ENCODE measurements at places on chromosomes 1 and 21. TPM values are rescaled to one million over a fixed set of nuclear protein-coding genes. Genes with fewer than 3 reads are reported as not detected.

Gene SLC25A34
- 2.2 TPM for total RNA-seq

Gene RERE
- 120 TPM for total RNA-seq

Gene GPA33
- total RNA-seq, result 0.29 TPM

Gene DYNLT4
- total RNA-seq, result not detected
